Tibial nerve (tissue), 4 donors: ENCODE measurements at places on chromosomes 7 and 10. TPM values are rescaled to one million over a fixed set of nuclear protein-coding genes. Genes with fewer than 3 reads are reported as not detected.

Gene MLXIPL
- 16.2 TPM for total RNA-seq

- DNase-seq: no peak
- no peaks in the 10 kb centered on the region for H3K27me3 ChIP-seq
- no peaks in the 10 kb centered on the region for H3K36me3 ChIP-seq
- H3K4me3 ChIP-seq: no peak overlapping the region
- no peaks in the 10 kb centered on the region for H3K4me1 ChIP-seq
Observed at GRCh38 chr10:124493214-124493882, 31.7 kb downstream of the LHPP start.

DNA sequence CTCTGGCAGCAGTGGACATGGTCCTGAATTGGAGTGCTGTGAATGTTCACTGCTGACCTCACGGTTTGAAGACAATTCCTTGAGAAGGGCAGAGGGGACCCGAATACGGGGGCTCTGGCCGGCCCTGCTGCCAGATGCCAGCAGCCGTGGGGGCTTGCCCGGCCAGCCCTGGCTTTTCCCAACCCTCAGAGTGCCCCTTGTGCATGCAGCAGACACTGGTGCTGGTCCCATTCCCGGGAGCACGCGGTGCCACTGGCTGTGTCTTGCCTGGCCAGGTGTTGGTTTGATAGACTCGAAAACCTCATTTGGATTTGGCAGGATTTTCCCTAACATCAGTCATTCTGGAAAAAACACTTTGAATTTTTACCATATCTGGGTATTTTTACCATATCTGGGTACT, 49.1 kb downstream of the LHPP start:
- no peak for DNase-seq
- no peaks in the 10 kb centered on the region for H3K4me1 ChIP-seq
- no peak overlapping the region for H3K27ac ChIP-seq
- H3K4me3 ChIP-seq: no peak overlapping the region

GRCh38 chr7:43193893-43194292, 81.4 kb downstream of the HECW1 start:
- no peaks in the 10 kb centered on the region for H3K36me3 ChIP-seq
- no peak overlapping the region for H3K4me3 ChIP-seq
- H3K27ac ChIP-seq: no peak overlapping the region

DNA sequence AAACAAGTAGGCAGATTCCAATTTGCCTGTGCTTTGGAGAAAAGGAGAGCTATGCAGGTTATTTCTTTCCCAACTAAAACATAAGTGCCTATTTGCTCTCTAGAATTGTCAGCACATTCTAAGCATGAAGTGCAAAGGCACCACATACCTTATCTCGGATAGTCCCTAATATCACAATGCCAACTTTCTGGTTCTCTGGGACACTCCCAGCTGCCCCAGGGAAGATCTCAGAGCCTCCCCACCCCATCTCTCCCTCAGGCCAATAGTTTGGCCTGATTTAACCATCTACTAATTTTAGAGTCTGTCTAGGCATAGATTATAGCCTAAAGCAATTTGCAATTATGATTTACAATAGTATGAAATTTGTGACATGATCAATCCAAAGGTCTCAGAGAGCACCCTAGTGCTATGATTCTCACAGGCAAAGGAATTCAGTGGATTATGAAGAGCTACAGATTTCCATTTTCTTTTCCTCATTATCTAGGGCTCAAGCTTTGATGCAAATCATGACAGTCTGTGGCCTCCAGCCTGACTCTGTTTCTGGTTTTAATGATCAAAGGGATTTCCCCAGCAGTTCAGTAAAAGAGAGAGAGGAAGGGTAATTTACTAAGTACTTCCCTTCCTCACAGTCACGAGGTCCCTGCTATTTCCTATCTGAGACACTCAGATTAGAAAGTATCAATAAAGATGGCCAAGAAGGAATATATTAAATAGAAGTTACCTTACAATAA, 29.0 kb upstream of the IL6 start:
- H3K27ac ChIP-seq: no peak overlapping the region
- DNase-seq: no peak
- no peaks in the 10 kb centered on the region for H3K4me1 ChIP-seq
- no peaks in the 10 kb centered on the region for H3K36me3 ChIP-seq
- H3K27me3 ChIP-seq: no peaks in the 10 kb centered on the region
